Right cardiac atrium (tissue), 5 donors: ENCODE measurements at places on chromosomes 1 and 21. TPM values are rescaled to one million over a fixed set of nuclear protein-coding genes. Genes with fewer than 3 reads are reported as not detected.

CFAP141 gene
- total RNA-seq: not detected

PRDM16 gene
- 1.6 TPM for total RNA-seq

PRAMEF10 gene
- total RNA-seq: not detected

DNA sequence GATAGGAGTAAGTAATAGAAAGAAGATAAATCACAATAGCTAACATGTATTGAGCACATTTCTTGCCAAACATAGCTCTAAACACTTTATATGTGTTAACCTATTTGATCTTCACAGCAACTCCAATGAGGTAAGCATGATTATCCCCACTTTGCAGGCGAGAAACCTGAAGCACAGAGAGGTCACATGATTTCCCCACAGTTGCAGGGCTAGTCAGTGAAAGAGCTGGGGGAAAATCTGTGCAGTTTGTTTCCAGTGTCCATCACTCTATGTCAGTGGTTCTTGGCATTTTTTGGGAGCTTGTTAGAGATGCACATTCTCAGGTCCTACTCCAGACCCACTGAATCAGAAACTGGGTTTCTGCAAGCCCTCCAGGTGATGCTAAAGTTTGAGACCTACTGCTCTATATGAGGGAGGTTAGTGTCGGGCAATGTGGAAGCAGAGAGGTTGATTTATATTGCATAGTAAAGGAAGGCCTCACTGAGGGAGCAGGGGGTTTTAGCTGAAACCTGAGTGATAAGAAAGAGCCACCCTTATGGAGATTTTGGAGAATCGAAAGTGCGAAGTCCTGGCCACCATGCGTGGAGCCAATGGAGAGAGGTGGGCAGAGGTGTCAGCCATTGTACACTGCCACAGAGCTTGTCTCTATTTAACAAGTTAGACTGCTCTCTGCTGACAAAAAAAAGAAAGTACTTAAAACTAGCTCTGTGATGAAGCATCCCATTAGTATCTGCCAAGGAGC is 20.9 kb downstream of the MCOLN3 start:
- DNase-seq: no peak

GRCh38 chr1:155983191-155984024 is 5.1 kb upstream of the ARHGEF2 start:
- DNase-seq: peak; percentile 88

GRCh38 chr1:169109561-169110134 is 3.2 kb downstream of the ATP1B1 start:
- peak; percentile 46 for DNase-seq

GRCh38 chr1:201530741-201531531 is 8.0 kb upstream of the NAV1 start:
- peak; percentile 91 for DNase-seq

DNA sequence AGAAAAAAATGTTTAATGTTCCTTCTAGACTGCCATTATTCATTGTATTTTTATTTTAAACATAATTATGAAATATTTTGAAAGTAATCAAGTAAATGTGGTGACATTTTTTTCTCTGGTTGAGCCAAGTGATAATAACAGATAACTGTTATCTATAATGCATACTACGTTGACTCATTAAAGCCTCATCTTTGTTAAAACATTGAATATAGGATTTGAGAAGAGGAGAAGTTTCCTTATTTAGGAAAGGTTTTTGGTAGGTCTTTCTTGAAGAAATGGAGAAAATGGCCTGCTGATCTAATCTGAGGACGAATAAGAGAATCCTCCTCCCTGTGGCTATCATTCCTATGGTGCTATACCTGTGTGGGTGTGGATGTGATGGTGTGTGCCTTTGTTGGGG is 89.0 kb downstream of the NFIA start:
- DNase-seq: no peak

GRCh38 chr1:67605209-67605780 is 79.7 kb upstream of the GADD45A start:
- no peak for DNase-seq

DNA sequence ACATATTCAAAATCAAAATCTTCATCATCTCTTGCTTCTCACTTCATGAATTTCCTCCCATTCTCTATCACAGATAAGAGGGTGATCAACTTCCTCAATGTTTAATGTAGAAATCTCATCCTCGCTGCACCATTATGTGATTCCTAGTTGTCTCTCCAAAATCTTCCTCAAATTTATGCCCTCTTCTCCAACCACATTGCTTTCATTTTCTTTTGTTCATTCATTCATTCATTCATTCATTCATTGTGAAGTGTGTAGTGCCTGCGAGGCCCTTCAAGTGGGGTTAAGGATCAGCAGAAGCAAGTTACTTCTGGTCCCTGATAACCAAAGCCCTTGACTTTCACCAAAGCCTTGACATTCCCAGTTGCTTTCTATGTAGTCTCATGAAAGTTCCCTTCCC is 33.5 kb upstream of the HIVEP3 start:
- no peak for DNase-seq

- DNase-seq: no peak
Measured at GRCh38 chr1:180253585-180254495, 23.8 kb downstream of the LHX4 start.

- peak; percentile 19 for DNase-seq
Measured at GRCh38 chr1:24503059-24503751, 569 bp downstream of the RCAN3 start.
